Putamen (tissue), 1 donor: ENCODE measurements at places on chromosomes 1 and 21.

DNA sequence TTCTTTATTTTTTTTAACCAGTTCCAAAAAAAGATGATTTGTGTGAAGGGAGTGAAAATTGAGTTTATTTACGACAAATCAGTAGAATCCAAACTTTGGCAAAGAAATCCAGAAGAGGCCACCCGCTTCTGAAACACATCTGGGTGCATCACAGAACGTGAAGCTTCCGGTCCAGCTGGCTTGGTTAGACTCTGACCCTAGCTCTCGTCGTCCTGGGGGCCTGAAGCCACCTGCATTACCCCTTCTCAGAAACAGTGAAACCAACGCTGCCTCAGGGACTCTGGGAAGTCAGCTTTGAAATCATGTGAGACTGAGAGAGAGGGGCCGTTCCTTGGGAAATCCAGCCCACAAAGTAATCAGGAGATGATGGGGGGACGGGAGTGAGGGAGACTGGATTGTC is 21.8 kb downstream of the AJAP1 start:
- DNase-seq: no peak

DNA sequence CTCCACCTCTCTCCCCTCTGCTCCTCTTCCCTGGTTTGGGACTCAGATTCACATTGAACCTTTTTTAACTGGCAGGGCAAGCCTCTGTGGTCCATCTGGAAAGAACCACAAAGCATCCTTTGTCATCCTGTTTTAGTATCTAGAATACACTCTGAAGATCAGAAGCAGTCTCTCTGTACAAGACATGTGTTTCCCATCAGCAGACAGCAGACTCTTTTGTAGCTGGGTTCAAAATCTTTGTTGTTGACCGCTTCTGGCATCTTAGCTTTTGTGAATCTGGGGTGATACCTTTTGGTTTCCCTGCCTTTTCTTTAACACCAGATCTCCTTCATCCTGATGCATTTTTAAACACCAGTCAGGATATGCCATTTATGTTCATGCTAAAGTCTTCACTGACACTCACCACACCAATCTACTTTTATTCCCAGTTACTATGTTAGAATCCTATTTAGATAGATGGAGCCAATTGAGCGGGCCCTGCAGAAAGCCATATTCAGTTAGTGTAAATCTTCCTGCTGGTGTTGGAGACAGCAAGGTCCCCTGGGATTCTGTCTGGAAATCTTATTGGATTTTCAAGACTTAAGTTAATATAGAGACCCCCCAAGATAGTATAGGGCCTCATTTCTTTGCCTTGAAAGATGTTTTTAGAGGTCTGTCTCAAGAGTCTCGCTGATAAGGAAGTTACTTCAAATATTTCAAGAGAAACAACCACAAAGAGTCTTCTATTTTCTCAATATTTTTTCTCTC is 51.1 kb downstream of the ST6GALNAC3 start:
- DNase-seq: no peak

GRCh38 chr1:180081474-180081873 is 73.2 kb upstream of the QSOX1 start:
- no peak for DNase-seq

GRCh38 chr1:69595486-69595885 is 27.8 kb downstream of the LRRC7 start:
- no peak for DNase-seq

GRCh38 chr1:189678779-189679178 is 798.9 kb downstream of the BRINP3 start:
- DNase-seq: no peak

GRCh38 chr1:96524100-96524499 is 197.5 kb upstream of the PTBP2 start:
- no peak for DNase-seq

DNA sequence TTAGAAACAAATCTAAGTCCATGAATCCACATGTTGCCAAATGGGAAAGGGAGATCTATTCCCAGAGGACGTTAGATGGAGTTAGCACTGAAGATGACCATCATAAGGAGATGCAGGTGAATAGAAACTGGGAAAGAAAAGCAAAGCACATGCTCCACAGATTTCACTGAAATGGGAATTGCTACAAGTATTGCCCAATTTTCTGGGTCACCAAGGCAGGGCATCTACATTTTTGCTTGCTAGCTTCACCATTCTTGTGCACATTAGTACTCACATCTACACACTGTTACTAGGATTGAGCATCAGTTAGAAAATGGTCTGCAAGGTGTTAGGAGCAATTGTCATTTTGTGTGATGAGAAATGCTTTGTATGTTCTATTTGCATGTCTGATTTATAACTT is 99.1 kb downstream of the JAK1 start:
- no peak for DNase-seq

- no peak for DNase-seq
Observed at GRCh38 chr1:8283058-8283884, 34.6 kb upstream of the SLC45A1 start.

GRCh38 chr1:22428672-22429071 is 23.0 kb upstream of the ZBTB40 start:
- DNase-seq: no peak

- DNase-seq: no peak
Observed at GRCh38 chr1:194829492-194829891, 1643.1 kb upstream of the B3GALT2 start.

DNA sequence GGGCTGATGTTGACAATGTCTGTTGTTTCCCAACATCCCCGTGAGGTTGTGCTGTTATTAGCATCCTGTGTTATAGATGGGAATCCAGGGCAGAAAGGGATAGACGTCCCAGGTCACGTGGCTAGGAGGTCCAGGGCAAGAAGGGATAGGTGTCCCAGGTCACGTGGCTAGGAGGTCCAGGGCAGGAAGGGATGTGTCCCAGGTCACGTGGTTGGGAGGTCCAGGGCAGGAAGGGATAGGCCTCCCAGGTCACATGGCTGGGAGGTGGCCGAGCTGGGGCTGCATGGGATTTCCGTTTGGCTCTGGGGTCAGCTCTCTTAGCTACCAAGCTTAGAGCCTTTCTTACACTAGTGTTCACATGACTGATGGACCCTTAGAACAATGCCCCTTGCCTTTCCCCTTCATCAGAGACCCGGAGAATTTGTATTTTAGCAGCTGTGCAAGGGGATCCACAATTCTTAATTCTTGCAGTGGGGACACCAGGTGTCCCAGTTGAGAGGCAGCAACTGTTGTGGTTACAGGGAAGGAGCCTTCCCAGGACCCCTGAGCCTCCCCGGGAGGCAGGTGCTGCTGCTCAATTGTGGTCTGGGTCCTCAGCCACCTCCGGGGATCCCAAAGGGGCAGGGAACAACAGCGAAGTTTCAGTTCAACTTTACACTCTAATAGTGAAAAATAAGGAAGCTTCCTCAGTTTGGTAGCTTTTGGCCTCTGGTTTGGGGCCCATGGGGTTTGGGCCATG is 69.2 kb downstream of the UMODL1 start:
- DNase-seq: no peak

GRCh38 chr1:186443638-186444037 is 17.3 kb downstream of the PDC start:
- DNase-seq: no peak

- no peak for DNase-seq
Observed at GRCh38 chr1:38186566-38186965, 140.0 kb upstream of the POU3F1 start.

DNA sequence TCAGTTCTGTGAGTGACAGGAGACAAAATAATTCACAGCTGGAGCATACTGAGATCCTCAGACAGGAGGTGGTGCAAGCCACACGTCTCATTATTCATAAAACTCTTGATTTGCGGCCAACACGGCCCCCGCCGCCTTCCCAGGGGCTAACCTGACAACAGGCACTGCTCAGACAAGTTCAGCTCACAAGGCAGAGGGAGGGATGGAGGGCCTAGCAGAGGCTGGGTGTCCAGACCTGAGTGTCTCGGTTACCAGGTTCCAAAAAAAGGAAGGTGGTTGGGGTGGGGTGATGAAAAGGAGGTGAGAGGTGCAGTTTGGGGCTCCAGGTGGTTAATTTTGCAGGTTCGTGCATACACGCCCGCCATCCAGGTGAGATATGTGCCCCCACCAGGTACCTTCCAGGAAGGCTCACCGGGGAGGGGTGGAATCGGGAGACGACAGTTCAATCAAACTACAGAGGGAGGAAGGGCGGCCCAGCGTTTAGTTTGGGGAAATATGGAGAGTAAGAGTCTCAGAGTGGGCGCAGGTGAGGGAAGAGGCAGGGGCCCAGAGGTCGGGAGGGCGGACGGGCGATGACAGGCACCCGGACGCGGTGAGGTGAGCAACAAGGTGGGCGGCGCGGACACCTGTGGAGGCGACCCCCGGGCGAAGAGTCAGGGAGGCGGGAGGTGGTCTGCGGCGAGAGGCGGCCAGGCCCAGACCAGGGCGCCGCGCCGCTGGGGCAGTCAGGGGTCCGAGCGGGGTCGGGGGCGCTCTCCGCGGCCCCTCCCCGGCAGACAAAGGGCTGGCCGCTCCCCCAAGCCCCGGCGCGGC is 629 bp downstream of the CTNNBIP1 start:
- DNase-seq: no peak

DNA sequence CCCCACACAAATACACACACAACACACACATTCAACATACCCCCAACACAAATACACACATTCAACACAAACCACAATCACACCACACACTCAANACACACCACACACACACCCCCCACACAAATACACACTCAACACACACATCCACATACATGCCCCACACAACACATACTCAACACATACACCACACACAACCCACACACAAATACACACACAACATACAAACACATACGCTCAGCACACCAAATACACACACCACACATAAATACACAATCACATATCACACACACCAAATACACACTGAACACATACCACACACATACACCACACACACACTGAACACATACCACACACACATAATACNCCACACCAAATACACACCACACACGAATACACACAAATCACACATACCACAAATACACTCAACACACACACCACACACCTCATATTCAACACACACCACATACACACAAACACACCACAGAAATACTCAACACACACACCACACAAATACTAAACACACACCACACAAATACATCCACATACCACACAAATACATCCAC is 48.9 kb downstream of the PRDM15 start:
- no peak for DNase-seq

- DNase-seq: no peak
Observed at GRCh38 chr21:33820230-33820770, 95.3 kb downstream of the ATP5PO start.

- no peak for DNase-seq
Observed at GRCh38 chr21:39327727-39328126, 14.3 kb upstream of the BRWD1 start.

- no peak for DNase-seq
Observed at GRCh38 chr1:24654010-24654409, 10.9 kb downstream of the SRRM1 start.

GRCh38 chr1:93999840-94000415 is 90.7 kb upstream of the GCLM start:
- DNase-seq: no peak

DNA sequence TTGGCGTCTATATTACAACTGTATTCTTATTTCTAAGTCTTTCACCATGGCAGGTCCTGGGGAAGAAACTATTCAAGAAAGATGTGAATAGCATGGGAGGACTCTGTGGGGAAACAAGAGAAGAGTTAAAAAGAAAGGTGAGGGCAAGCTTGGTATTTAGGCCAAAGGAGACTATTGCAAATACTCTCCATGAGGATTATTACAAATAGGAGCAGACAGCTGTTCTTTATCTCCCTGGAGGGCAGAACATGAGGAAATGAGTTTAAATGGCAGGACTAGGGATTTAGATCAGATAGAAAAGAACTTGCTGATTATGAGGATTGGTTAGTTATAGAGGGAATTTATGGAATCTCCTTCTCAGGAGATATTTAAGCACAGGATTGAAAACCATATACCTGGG is 186.8 kb downstream of the CDC7 start:
- no peak for DNase-seq

DNA sequence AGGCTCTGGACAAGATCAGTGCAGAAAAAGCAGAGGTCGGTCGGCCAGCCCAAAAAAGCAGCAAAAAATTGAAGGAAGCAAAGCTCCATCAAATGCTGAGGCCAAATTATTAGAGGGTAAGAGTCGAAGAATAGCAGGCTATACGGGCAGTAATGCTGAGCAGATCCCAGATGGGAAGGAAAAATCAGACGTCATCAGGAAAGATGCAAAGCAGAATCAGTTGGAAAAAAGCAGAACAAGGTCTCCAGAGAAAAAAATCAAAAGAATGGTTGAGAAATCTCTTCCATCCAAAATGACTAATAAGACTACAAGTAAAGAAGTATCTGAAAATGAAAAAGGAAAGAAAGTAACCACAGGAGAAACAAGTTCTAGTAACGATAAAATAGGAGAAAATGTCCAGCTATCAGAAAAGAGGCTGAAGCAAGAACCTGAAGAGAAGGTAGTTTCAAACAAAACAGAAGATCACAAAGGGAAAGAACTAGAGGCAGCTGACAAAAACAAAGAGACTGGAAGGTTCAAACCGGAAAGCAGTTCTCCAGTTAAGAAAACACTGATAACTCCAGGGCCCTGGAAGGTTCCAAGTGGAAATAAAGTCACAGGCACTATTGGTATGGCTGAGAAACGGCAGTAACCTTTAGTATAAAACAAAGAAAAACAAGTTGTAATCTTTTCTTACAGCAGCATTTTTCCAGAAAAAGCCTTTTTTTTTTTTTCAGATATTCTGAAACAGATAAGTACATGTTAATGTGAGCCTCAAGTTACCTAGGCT is 75.7 kb downstream of the PHTF1 start:
- DNase-seq: no peak

- no peak for DNase-seq
Observed at GRCh38 chr1:109529881-109530456, 9.7 kb upstream of the GPR61 start.

- DNase-seq: no peak
Observed at GRCh38 chr1:8004803-8005573, 21.1 kb downstream of the ERRFI1 start.
